ENCODE measurements at places on chromosomes 4 and X. TPM values are rescaled to one million over a fixed set of nuclear protein-coding genes. Genes with fewer than 3 reads are reported as not detected.

The FANCB gene
- total RNA-seq = 3.3 TPM

The ADH7 gene
- total RNA-seq = not detected

The HMGN5 gene
- total RNA-seq = 0.50 TPM

The FATE1 gene
- not detected for total RNA-seq

The CITED1 gene
- total RNA-seq = not detected

The DCAF12L2 gene
- 0.07 TPM for total RNA-seq

The CT55 gene
- total RNA-seq = not detected

The CCDC110 gene
- 9.4 TPM for total RNA-seq

The GAGE1 gene
- not detected for total RNA-seq

The PNMA6A gene
- 3.3 TPM for total RNA-seq

The LRIT3 gene
- 0.03 TPM for total RNA-seq

The CTAG1A gene
- not detected for total RNA-seq

The MAGEA4 gene
- total RNA-seq = not detected

The UGT2B15 gene
- total RNA-seq = not detected

The MSMO1 gene
- total RNA-seq = 137 TPM

The HPSE gene
- total RNA-seq = 0.13 TPM

The PGAM4 gene
- not detected for total RNA-seq

The TMEM129 gene
- total RNA-seq = 56.2 TPM

The IRS4 gene
- total RNA-seq = not detected

The PSAPL1 gene
- total RNA-seq = not detected

The PLK4 gene
- total RNA-seq = 2.4 TPM

The GLRB gene
- total RNA-seq = 16.7 TPM

The TRIM75 gene
- not detected for total RNA-seq

The ASMT gene
- total RNA-seq = 0.07 TPM

The HSFX1 gene
- total RNA-seq = 1.7 TPM

The FAM53A gene
- total RNA-seq = 0.72 TPM

The GLRA2 gene
- not detected for total RNA-seq

The CT45A1 gene
- not detected for total RNA-seq

The MMGT1 gene
- 19.9 TPM for total RNA-seq

The TCP11X2 gene
- total RNA-seq = not detected

The BEND2 gene
- not detected for total RNA-seq

The TRIML1 gene
- total RNA-seq = not detected

The SHOX gene
- not detected for total RNA-seq

The SHROOM3 gene
- total RNA-seq = 12.6 TPM

The SCRG1 gene
- 3.6 TPM for total RNA-seq

The RASSF6 gene
- 0.03 TPM for total RNA-seq

The RPL39 gene
- total RNA-seq = 825 TPM

The SORCS2 gene
- 0.33 TPM for total RNA-seq

The NOP14 gene
- 16.3 TPM for total RNA-seq

The POF1B gene
- not detected for total RNA-seq

The STPG2 gene
- not detected for total RNA-seq

The MAGEH1 gene
- 37.5 TPM for total RNA-seq

The GAGE12F gene
- total RNA-seq = not detected

The ANK2 gene
- 132 TPM for total RNA-seq

Data from smooth muscle cell of the pulmonary artery (primary cell).